ENCODE measurements at places on chromosomes 11 and 22. TPM values are rescaled to one million over a fixed set of nuclear protein-coding genes. Genes with fewer than 3 reads are reported as not detected.

Gene NCAPH2
- 108 TPM for total RNA-seq

Gene WBP2NL
- 2.0 TPM for total RNA-seq

Gene CSNK2A3
- total RNA-seq, result 0.18 TPM

Gene DGCR6L
- total RNA-seq, result 48.5 TPM

Gene MMP11
- total RNA-seq, result 0.45 TPM

Gene TAF6L
- total RNA-seq, result 21.6 TPM

Gene ZP1
- total RNA-seq, result 0.66 TPM

Gene IL17REL
- total RNA-seq, result not detected

Gene OR5A1
- total RNA-seq, result not detected

Gene CHRDL2
- not detected for total RNA-seq

Gene EPS8L2
- 12.3 TPM for total RNA-seq

Gene RAB36
- 0.20 TPM for total RNA-seq

Gene TRIM48
- not detected for total RNA-seq

Gene MAPK11
- total RNA-seq, result 10.2 TPM

Gene HBG2
- not detected for total RNA-seq

Gene ZC3H12C
- total RNA-seq, result 1.9 TPM

Gene KRTAP5-11
- total RNA-seq, result not detected

Gene FGF4
- total RNA-seq, result not detected

Gene CCDC157
- 5.5 TPM for total RNA-seq

Gene CNIH2
- total RNA-seq, result 1.5 TPM

Gene SLC17A6
- total RNA-seq, result not detected

Gene TMEM126B
- 48.2 TPM for total RNA-seq

Gene ANKK1
- 0.14 TPM for total RNA-seq

Gene H19
- total RNA-seq, result not detected

Gene TRIM49
- total RNA-seq, result not detected

Gene TIMP3
- not detected for total RNA-seq

Gene DTX4
- 0.36 TPM for total RNA-seq

Gene VSIG10L2
- not detected for total RNA-seq

Gene TTC38
- total RNA-seq, result 18.6 TPM

Gene LDLRAD3
- total RNA-seq, result 1.1 TPM

Gene CARD16
- total RNA-seq, result 65.3 TPM

Gene BEST1
- not detected for total RNA-seq

Gene PPP6R3
- 115 TPM for total RNA-seq

Gene PGA5
- not detected for total RNA-seq

Gene OR51E2
- not detected for total RNA-seq

Gene ELF5
- not detected for total RNA-seq

Gene C11orf97
- total RNA-seq, result not detected

Gene TSPAN18
- 24.6 TPM for total RNA-seq

Gene TPBGL
- total RNA-seq, result 0.18 TPM

Gene RAB3IL1
- not detected for total RNA-seq

Gene FOXR1
- total RNA-seq, result not detected

Gene SCUBE1
- total RNA-seq, result 0.11 TPM

Gene TRPT1
- total RNA-seq, result 23.0 TPM

Gene PHLDB1
- total RNA-seq, result 0.36 TPM

Gene RAC2
- 809 TPM for total RNA-seq

Gene BACE1
- 0.82 TPM for total RNA-seq

Gene MCAM
- total RNA-seq, result 2.0 TPM

Gene C11orf87
- total RNA-seq, result not detected

Gene SART1
- 88.8 TPM for total RNA-seq

Gene GNAZ
- total RNA-seq, result 0.91 TPM

Gene OR51V1
- not detected for total RNA-seq

Gene OR51A4
- not detected for total RNA-seq

Gene CXCR5
- total RNA-seq, result 0.30 TPM

Gene P2RY2
- 0.07 TPM for total RNA-seq

Gene TCN1
- not detected for total RNA-seq

Gene OR6T1
- not detected for total RNA-seq

Data from T-helper 2 cell treated with Interferon-gamma antibody and Interleukin-4, amounts not matched to agents 100 ng/mL and 5 ng/mL, for 36 hours (primary cell).